Stimulated activated CD8-positive, alpha-beta memory T cell treated with anti-CD3 and anti-CD28 coated beads, Interleukin-7, amount 100 ng/mL, for 1 hour (primary cell): ENCODE measurements at places on chromosomes 3 and 15.

- no peak for DNase-seq
Measured at GRCh38 chr3:104388619-104389018, 978.1 kb upstream of the ALCAM start.

DNA sequence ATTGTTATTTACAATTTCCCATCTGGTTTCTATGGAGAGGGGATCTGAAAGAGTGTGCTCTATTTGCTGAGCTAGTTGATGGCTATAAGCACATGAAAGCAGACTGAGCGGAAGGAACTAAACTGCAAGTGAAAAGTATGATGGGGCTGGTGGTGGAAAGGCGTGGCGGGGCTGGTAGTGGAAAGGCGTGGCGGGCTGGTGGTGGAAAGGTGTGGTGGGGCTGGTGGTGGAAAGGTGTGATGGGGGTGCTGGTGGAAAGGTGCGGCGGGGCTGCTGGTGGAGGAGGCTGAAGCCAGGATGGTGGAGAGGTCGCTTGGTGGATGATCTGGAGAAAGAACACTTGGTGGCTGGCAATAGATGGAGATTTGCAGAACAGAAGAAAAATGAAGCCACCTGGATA, 136.7 kb downstream of the FMN1 start:
- no peak for DNase-seq

DNA sequence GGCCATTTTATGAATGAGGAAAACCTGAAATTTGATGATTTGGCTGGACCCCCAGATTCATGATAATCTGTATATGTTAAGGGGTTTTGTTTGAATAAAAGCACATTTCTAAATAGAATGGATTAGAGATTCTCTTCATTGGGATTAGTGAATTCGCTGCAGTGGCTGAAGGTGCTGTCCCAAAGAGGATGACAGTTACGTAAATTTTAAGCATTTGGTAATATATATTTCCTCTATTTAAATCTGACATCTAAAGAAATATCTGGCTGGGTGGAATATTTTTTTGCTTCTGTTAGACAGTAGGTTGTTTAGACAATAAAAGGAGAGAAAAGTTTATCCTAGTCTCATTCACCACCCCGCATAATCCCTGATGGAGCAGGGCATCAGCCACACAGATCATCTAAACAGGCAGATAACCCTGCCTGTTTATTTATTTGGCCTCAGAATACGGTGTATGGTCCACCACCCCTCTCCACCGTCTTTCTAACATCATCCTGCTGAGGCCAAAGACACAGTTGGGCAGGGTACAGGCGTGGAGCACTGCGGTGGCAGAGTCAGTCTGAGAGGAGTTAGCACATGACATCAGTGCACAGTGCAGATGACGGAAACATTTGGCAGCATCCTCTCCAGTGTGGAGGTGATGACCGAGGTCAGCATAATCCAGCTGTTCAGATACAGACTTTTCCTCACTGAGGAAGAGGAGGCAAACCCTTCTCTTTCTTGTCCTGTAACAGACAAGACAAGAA, 20.4 kb upstream of the NFKBIZ start:
- no peak for DNase-seq

- no peak for DNase-seq
Measured at GRCh38 chr15:31086344-31086743, 15.2 kb downstream of the TRPM1 start.

- no peak for DNase-seq
Measured at GRCh38 chr15:77418966-77419835, 703 bp downstream of the PEAK1 start.

DNA sequence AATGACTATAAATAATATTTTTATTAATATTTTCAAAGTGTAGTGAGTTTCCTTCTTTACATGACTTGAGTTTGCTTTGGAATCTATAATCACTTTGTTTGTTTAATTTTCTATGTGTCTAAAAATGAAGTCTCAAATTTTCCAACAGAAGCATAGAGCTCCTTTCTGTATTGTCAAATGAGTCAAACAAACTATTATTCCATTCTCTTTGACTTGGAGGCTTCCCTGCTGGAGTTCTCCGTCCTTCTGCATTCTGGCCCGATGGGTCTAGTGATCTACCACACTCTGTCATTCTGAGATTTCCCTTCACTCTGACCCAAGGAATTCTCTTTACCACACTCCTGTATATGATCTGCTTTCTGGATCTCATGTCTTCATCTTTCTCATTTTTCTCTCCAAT, 30.1 kb downstream of the POLR2M start:
- no peak for DNase-seq

DNA sequence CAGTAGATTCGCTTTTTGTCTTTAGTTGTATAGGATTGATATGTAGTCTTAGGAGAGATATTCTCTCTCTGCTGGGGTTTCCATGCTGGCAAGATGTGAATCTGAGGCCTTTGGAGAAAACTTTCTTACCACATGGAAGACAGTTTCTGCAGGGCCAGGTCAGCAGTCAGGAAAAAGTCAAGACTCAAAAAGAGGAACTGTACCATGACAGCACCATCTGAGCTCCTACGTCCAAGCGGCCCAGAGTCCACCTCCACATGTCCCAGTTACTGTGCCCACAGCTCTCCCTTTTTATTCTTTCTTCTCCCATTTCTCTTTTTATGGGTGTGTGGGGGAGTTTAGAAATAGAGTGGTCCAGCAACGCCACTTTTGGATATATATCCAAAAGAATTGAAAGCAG, 172.0 kb downstream of the MTHFS start:
- DNase-seq = no peak

GRCh38 chr15:100438570-100438969, 90.2 kb downstream of the CERS3 start:
- DNase-seq = no peak

DNA sequence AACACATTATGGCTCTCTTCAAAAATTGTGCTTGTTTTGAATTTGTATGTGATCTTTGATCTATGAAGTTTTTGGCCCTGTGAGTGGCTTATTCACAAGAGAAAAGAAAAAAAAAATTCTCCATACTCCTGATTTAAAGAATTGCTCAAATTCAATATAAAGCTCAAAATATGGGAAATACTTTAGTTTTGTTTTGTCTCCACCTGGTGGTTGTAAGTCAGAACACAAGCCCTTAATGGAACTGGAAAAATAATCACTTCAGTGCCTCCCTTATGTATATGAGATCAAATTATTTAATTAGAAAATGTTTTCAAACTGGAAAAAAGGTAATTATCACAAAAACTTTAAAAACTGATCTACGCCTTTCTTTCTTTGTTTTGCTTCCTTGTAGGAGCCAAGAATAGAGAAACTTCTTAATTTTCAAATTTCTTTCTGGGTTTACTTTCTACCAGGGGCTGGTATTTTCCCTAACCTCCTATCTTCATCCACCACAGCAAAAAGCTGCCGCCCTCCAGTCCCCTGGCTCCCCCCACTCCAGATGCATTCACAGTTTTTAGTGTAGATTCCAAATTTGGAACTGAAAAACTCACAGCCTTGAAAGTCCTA, 50.6 kb downstream of the SERP1 start:
- DNase-seq = no peak

GRCh38 chr15:85723960-85724945, 70.5 kb downstream of the KLHL25 start:
- DNase-seq = no peak

DNA sequence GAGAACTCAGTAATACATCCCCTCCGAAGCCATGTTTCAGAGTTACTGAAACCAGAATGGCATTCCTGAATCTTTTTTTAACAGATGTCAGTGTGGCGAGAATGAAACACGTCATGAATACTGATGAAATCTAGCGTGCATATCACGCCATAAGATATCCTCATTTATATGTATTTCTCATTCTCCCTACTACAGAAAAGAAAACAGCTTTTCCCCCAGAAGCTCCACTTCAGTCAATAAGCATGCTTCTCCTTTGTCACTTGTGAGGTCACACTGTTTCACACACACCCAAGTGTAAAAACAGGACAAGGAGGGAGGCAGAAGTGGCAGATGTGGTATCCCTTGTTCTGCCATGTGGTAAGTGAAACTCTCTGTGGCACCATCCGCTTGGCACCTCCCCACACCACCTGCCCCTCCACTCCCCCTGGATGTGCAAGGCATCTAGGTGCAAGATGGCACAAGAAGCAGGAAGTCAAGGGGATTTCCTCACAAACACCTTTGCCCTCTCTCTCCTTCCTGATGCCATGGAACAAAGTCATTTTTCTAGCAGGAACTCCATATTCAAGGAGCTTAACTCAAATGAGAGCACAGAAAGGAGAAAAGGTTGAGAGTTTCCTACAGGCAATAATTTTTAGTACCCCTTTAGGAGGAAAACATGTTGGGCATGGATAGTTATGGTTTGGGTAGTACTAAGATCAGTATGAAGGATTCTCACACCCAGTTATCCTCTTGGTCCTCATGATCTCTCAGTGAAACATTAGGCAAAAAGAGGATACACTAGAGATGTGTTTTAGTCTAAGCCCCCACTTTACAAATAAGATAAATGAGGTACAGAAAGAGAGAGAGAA, 47.5 kb upstream of the FRMD4B start:
- DNase-seq = no peak

DNA sequence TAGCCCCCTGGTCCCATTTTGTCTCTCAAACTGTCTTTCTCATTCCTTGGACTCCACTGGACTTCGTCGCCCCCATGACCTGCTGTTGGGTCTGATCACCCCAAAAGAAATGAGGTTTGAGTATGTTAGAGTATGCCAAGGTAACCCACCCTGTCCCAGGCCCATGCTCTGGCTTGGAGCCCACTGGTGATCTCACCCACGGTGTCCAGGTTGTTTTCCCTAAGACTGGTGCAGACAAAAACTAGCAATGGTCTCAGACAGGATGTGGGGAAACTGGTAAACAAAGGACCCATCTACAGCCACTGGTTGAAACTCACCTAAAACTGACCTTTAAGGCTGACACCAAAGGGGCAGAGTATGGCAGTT, 38.9 kb downstream of the EFCAB12 start:
- DNase-seq = no peak

DNA sequence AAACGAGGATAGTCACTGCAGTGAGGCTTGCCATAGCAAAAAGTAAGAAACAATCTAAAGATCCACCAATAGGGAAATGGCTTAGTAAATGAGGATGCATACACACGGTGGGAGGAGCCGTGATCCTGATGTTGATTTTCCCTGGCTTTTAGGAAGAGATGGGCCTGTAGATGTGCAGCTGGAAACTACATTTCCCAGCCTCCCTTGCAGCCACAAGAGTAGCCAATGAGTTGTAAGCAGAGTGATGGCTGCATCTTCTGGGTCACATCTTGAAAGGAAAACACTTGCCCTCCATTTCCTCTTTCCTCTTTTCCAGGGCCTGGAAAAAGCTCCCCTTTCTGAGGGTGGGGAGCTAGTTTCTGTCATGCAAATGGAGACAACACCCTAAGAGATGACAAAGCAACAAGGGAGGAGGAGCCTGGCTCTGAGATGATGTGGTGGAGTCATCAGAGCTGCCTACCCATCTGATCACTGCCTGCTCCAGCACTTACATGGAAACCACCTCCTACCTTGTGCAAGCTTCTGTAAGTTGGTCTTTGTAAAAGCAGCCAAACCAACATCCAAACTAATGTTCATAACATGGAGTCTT, 139.1 kb downstream of the TLE3 start:
- DNase-seq = no peak

DNA sequence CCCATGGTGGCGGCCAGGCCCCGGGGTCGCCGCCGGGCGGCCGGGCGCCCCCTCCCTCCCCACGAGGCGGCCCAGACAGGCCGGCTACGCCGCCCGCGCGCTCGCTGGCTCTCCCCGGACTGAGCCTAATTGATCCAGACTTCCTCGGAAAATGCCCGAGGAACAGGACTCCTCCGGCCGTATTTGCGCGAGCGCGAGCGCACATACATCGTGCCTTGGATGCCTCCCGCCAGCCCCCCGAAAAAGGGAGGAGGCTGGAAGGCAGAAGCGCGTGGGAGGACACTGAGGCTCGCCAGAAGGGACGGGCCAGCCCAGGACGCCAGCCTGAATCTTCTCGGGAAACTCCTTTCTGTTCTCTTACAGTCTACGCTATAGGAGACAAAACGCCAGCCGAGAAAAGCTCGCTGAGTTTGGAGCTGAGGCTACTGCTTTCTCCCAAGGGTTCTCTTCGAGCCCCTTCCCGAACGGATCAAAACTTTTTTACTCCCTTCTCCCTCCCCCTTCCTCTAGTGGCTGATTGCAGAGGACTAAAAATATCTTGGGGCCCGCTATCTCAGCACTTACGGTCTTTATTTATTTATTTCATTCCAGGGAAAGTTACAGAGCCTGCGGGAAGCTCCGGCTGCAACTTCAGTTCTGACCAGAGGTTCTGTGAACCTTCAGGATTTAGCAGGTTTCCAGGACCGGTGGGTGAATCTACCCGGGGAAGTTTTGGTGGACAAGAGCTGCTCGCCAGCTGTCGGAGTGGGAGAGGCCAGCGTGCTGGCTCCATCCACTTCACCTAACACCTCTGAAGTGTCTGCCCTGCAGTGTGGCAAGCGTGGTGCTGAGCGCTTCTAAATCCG, at the start of gene PDZRN3:
Gene PDZRN3 (minus strand): TSS at position 121 of the 845 bp plus-strand sequence.
- DNase-seq = no peak

DNA sequence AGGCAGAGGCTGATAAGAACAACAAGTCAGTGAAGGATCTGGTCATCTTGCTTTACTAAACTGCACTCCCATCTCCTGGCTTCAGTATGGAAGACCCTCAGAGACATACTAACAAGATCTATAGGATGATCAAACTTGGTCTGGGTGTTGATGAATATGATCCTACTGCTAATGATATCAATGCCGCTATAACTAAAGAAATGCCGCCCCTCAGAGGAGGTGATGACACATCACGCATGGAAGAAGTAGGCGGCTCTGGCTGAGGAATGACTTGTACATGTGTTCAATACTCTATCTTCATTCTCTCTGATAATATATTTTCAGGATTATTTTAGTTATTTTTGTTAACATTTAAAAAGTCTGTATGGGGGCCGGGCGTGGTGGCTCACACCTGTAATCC, 17.5 kb upstream of the EIF2B5 start:
- DNase-seq = no peak

DNA sequence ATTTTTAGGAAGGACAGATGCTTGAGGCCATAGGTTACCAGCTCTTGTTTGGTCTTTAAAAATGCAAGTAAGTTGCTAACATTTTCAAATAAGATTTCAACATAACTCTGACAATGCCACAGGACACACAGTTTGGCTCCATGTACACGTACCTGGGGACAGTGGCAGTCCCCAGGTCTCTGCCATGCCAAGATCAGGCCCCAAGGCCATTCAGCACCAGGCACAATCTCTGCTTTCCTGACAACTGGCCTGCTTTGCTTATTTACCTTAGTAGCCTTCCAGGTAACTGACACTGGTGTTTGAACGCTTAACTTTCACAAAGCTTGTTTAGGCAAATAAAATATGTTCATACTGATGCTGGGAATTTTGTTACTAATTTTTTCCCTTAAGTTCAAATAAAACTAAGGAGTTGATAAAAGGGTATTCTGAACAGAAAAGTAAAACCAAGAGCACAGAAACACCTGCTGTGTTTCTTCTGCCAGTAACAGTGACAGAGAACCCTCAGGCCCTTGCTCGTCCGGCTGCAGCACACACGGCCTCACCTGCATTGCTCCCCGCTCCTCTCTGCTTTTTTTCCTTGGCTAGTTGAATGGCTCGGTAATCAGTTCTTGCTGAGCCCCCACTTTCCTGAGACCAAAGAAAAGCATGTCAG, 16.5 kb downstream of the ZXDC start:
- no peak for DNase-seq

GRCh38 chr3:43213631-43214030, 72.7 kb upstream of the SNRK start:
- DNase-seq = no peak
